ENCODE measurements at places on chromosomes 5 and 9.

DNA sequence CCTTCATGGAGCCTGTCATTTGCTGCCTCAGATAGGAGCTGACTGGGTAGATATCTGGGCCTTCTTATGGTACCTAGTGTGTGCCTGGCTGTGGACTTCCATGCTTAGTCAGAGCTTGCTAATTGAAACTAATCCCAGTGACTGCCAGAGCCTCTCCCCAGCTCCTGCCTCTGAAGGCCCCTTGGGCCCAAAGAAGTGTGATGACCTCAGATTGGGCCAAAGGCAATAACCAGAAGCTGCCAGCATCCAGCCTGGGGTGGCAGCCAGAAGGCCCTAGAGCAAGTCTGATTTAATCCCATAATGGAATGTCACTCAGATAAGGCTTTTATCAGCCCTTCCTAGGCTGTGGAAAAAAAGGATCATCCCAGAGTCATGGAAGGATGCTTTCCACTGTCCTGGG, 17.1 kb upstream of the CDC23 start:
- DNase-seq, result no peak

DNA sequence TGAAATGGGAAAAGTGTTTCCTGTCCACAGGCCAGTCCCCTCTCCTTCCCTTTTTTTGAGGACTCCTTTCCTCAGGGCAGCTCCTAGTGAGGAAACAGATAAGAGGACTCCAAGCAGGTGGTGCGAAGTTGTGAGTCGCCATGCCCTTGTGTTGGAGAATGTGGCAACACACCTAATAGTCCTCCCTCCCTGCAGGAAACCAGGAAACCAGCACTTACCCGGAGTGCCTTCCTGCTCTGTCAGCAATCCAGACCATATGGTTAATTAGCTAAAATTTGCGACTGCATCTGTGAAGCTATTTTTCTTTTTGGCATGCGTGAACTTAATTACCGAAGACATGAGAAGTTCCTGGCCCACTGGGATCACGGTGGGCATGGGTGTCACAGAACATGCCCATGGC, 69.9 kb downstream of the TRIM32 start:
- no peak for DNase-seq

DNA sequence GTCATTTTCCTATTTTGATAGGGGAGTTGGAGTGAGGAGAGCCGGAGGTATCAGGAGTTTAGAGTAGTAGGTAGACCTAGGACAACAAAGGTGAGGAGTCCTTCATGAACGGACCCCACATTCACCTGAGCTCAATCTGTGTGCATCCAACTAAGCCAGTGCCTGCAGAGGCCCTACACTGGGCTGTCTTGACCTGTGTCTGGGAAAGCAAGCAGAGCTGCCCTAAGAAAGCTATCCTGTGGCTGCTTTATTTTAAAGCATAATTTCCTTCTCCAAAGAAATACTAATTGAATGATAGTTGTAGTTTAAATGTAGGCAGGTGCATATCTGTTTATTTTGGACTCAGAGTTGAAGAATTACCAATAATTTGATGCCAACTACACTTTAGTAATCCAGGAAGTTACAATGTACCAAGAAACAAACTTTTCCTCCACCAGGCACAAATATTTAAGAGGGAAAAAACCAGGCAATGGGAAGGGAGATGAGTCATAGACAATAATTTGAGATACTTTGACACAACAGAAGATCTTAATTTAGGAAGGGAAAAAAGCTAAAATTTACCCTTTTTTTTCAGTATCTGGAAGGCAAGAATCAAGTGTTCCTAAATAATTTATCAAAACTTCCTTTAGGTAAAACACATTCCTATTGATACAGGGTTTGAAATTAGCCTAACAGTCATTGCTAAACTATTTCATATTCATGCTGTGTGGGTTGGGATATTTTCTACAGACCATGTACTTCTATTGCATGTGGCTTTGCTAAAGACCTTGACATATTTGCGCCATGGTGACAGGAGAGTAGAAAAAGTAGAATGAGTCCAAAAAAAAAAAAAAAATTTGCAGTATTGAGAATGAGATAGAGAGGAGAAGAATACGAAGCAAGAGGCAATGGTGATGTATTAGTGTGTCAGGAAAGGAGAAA, 376.6 kb upstream of the TUSC1 start:
- no peak for DNase-seq

GRCh38 chr9:120261419-120261818, 318.5 kb downstream of the CDK5RAP2 start:
- no peak for DNase-seq

DNA sequence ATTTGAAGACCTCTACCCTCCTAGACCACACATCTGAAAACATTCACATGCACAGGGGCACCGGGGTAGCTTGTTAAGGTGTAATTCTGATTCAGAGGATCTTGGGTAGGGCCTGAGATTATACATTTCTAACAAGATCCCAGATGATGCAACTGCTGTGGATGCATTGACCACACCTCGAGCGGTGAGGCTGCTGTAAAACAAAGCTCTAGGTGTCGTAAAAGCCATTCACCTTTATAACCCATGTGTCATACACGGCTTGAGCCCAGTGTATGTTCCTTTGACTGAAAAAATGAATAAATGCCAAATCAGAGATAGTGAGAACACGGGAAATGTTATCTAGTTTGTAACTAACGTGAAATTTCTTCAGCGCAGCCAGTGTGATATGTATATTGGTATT, 1578.2 kb upstream of the WWC1 start:
- DNase-seq, result no peak

DNA sequence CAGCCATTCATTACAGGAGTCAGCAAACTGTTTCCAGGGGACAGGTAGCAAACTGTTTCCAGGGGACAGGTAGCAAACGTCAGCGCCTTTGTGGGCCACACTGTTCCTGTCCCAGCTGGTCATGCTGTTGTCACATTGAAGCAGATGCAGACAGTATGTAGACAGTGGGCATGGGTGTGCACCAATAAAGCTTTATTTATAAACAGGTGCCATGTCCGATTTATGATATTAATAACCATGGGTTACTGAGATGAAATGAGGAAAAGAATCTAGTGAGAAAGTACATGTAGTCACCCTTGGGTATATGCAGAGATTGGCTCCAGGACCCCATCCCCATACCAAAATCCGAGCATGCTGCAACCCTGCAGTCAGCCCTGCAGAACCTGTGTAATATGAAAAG, 122.5 kb downstream of the EHMT1 start:
- no peak for DNase-seq

DNA sequence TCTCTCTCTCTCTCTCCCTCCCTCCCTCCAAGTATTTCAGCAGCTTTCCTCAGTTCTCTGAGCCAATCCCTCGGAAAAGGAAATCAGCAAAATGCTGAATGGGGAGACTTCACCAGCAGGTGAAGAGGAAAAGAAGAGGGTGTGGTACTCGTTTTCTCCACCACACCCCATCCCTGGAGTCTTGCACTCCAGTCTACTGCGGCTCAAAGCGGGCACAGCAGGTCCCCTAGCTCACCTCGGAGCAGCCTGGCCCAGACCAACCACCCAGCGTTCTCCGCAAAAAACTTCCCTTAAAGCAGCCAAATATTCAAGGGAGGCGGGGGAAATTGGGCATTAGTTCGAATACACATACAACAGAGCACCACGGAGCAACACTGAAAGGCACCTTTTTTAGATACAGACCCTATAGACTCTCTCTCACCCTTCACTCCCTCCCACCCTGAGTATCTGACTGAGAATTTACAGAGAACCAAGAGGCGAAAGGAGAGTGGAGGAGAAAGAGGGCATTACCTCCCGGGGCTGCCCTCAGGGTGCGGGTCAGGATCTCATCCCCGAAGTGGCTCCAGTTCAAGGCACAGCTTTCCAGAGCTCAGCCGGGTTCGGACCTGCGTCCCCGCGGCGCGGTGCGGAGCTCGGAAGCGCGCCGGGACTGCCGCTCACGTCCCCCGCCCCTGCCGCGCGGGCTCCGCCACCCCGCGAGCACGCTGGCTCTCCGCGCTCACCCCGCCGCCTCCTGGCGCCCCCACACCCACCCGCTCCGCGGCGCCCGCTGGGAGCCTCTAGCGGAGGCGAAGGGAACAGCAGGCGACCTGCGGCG, 1638.5 kb upstream of the C9orf72 start:
- DNase-seq, result peak; percentile 23

DNA sequence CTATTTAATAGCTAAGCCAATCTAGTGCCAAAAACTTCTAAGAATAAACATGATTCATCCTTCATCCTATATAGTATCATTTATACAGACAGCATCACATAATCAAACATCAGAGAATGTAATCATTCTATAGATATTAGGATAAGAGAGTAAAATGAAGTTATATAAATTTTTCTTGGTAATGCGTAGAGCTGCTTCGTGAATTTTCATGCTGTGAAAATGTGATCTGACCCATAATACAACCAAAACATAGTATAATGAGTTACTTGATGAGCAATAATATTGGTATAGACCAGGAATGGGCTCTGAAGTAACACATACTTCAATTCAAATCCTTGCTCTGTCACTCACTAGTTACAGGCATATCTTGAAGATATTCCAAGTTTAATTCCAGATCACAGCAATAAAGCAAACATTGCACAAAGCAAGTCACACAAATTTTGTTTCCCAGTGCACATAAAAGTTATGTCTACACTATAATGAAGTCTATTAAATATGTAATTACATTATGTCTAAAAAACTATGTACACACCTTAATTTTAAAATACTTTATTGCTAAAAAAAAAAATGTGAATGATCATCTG, 23.9 kb downstream of the NR2F1-AS1 start:
- no peak for DNase-seq

DNA sequence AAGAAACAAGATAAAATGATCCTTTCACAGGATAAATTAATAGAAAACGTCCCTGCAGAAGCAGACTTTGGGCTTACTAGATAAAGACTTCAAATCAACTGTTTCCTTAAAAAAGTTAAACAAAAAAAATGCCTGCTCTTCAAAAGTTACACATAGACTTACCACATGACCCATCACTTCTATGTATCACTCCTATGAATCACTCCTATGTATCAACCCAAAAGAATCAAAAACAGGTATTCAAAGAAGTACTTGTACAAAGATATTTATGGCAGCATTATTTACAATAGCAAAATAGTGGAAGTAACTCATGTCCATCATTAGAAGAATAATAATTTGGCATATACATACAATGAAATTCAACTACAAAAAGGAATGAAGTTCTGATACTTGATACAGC, 56.3 kb upstream of the PRDM9 start:
- DNase-seq, result no peak

DNA sequence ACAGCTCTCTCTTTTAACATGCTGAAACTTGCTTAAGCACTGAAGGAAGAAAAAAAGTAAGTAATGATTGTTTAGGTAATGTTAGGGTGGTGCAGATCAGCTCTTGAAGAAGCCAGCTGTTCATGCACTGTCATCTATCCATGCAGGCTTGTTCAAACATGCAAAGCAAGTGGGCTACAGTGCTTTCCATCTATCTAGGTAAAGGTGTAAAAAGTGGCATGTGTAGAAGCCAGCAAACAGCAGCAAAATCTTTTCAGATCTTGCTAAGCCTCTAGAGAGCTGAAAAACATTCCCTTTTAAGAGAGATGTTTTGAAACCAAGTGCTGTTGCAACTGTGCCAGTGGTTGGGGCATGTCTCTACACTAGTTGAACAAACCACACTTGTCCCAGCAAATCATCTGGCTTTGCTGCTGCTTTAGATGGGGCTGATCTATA, 214.4 kb downstream of the EFNA5 start:
- DNase-seq, result no peak

DNA sequence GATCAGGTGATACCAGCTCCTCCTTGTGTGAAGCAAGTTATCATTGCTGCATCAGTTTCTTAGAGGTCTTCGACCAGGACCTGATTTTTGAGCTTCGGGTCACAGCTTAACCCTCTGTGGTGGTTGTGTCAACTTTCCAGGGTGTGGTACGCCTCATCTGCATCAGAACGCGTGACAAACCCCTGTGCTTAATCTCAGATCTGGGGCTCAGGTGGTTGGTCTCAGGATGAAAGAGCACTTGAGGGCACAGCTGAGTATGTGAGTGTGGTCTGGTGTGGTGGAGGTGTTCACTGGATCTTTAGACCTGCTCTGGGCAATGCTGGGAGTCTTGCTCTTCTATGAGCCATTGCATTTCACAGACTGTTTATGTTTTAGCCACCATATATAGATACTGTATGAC, 64.1 kb downstream of the OSTF1 start:
- DNase-seq, result no peak

DNA sequence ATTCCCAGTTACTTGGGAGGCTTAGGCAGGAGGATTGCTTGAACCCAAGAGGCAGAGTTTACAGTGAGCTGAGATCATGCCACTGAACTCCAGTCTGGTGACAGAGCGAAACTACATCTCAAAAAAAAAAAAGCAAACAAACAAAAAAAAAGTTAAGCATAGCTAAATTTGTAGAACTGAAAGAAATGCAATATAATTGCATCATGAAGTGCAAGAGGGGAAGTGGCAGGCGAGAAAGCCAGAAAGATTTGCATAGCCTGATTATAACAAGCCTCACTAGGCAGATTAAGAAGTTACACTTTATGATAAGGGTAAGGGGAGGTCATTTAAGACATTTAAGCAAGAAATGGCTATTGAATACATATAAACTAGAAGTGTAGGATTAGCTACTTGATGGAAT, 187.1 kb downstream of the EDIL3 start:
- DNase-seq, result no peak

- peak; percentile 51 for DNase-seq
Measured at GRCh38 chr9:89759572-89759971, 154.8 kb downstream of the GADD45G start.

- no peak for DNase-seq
Measured at GRCh38 chr5:41840251-41840650, 30.0 kb downstream of the OXCT1 start.

GRCh38 chr5:174840435-174840834, 116.1 kb downstream of the MSX2 start:
- no peak for DNase-seq

DNA sequence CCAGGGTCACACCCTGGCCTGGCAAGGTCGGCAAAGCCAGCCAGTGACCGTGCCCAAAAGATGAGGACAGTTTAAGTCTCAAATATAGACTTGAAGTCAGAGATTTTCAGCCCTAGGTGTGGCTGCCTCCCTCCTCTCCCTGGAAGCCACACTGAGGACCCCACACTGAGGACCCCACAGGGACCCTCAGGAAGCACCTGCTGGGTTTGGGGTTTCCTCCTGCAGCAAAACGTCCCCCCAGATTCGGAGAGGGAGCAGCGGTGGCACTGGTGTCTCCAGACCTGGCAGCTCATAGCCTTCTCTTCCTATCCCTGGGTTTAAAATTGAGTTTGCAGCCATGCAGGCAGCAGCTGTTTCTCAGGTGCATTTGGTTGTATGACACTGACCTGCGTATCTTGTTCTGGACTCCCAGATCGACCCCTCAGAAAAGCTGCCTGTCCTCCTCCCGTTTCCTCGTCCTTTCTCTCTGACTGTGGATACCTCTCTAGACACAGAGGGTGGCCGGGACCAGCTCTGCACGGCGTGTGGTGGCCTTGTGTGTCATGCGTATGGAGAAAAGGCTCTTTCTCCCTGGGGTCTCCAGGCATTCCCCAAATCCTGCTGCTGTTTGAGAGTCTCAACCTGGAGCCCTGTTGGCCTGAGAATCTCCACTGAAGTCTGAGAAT, 36.6 kb downstream of the MRPL36 start:
- DNase-seq, result no peak

DNA sequence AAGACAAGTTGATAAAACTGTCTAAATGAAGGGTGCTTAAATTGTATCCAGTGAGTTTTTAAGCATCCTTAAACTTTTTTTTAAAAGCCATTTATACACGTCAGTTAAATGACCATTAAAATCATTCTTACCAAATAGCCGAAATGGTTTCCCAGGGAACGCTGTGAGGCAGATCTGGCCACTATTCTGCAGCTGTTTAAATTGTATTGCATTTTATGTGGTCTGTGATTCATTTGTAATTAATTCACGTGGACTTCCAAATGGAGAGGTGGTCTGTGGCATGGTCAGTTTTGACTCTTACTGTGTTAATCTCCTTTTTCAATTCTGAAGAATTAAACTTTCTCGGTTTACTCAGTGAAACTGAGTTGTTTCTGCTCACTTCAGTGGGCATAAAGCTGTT, 113.7 kb upstream of the OTULINL start:
- no peak for DNase-seq

Measured in SHP77 (cell line).